Activated naive CD8-positive, alpha-beta T cell treated with anti-CD3 and anti-CD28 coated beads for 36 hours (primary cell): ENCODE measurements at places on chromosomes 1 and 21. TPM values are rescaled to one million over a fixed set of nuclear protein-coding genes. Genes with fewer than 3 reads are reported as not detected.

- H3K27me3 ChIP-seq, result no peaks in the 10 kb centered on the region
- no peak overlapping the region for H3K4me3 ChIP-seq
- H3K36me3 ChIP-seq, result peaks cover 4% of the 10 kb centered on the region
- H3K4me1 ChIP-seq, result peaks cover 3% of the 10 kb centered on the region
- no peak overlapping the region for H3K27ac ChIP-seq
These were observed 38.2 kb downstream of the CD46 start for GRCh38 chr1:207789792-207790787.

DNA sequence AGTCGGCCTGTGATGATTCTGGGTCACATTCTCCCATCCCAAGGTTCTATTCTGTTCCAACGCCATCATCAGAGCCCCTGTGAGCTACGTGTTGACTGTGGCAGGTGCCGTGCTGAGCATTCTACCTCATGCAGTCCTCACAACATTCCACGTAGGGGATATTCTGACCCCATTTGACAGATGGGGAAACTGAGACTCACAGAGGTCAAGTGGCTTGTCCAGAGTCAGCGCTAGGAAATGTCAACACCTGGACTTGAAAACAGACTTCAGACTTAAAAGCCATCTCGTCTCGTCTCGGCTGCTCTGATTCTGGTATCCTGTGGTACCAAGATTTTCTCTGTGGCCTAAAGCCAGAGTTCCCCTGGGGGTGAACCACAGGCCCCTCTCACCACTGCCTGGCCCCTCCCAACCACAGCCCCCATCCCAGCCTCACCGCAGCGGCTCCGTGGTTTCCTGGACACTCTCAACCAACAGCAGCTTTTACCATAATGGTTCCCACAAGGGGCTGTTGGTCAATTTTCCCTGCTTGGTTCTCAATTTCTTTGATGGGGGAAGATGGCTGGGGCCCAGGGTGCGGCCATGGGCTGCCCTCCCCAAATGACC is 39.6 kb downstream of the SDC3 start:
- peak overlapping the region; percentile 52 for H3K27ac ChIP-seq
- H3K4me3 ChIP-seq, result no peak overlapping the region
- no peaks in the 10 kb centered on the region for H3K36me3 ChIP-seq
- H3K4me1 ChIP-seq, result no peaks in the 10 kb centered on the region

DNA sequence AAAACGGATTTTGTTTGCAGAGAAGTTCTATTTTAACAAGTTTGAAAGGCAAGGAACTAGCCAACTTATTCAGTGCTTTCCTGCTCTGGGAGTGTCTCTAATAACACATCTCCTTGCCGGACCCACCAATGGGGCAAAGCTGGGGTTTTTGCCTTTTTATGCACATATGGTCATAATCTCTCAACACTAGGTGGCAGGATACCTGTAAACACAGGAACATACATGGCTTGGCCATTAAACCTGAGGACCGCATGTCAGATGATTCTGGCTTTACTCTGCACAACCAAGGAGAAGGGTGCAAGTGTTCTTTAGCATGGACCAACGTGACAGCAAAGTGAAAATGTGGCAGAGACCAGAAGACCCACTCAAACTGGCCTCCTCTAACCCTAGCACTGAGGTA is 4.9 kb downstream of the TMEM9 start:
- DNase-seq, result no peak
- H3K27me3 ChIP-seq, result no peaks in the 10 kb centered on the region
- peaks cover 12% of the 10 kb centered on the region for H3K4me1 ChIP-seq
- no peak overlapping the region for H3K4me3 ChIP-seq
- peaks cover 8% of the 10 kb centered on the region for H3K36me3 ChIP-seq

- H3K4me3 ChIP-seq, result no peak overlapping the region
- no peak for DNase-seq
- H3K27ac ChIP-seq, result no peak overlapping the region
- H3K27me3 ChIP-seq, result peaks cover 29% of the 10 kb centered on the region
- no peaks in the 10 kb centered on the region for H3K36me3 ChIP-seq
- H3K4me1 ChIP-seq, result peaks cover 10% of the 10 kb centered on the region
These were observed 45.6 kb upstream of the TMEM61 start for GRCh38 chr1:54934869-54935268.

DNA sequence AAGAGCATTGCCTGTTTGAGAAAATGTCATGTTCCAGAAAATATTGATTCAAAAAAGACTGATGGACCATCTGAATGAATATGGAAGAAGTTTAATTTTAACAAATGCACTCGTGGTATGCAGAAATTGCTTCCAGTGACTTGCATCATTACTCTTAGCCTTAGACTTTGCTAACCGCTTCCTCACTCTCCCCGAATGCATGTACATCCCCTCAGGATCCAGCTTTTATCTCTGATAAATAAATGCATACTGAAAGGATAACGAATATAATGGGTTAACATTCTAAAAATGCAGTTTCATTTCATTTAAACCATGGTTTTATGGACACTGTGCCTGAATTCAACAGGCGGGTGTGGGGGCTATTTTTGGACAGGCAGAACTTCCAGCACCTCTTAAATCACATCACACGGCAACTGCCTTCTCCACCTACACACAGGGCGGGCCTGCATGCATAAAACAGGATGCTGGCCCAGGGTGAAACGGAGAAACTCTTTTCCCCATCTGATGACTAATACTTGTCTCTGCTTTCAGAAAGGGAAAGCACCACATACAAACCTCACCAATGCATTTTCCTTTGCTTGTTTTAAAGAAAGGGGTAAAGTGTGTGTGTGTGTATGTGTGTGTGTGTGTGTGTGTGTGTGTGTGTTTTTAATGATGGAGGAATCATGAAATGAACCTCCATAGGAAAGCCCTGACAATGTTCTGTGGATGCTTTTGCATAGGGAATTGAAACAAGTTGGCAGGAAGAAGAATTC is 48.7 kb downstream of the SPAG17 start:
- peaks cover 6% of the 10 kb centered on the region for H3K4me1 ChIP-seq
- peak; percentile 63 for DNase-seq
- H3K27ac ChIP-seq, result no peak overlapping the region
- peaks cover 27% of the 10 kb centered on the region for H3K27me3 ChIP-seq
- H3K4me3 ChIP-seq, result no peak overlapping the region

DNA sequence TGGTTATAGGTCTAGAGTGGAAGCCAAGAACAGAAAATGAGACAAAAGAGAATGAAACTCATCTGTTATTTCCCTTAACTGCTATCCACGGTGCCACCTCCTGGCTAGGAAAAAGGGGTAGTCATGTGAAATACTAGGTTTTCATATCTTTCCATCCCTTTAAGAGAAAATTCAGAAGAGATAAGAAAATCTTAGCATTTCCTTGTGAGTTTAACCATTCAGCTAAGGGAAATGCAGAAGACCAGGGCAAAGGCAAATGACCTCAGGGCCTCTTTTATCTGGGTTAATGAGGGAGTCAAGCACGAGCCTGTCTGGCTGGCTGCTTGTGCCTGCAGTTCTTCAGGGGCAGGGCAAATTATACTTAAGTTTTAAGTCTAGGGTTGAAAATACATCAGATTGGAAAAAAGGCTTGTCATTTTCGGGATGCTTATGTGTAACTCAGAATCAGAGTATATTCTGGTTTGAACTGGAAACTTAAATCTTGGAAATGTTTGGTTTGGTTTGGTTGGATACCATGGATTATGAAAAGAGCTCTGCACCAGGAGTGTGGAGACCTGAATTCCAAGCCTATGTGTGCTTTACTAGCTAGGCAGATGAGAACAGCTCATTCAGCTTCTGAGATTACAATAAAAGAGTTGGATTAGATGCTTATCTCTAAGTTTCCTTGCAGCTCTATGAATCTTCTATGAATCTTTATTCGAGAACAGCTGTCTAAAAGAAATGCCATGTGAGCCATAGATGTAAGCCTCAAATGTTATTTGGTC is 19.9 kb downstream of the NIBAN1 start:
- H3K36me3 ChIP-seq, result no peaks in the 10 kb centered on the region
- H3K4me3 ChIP-seq, result peak overlapping the region; percentile 59
- no peak for DNase-seq
- peaks cover 15% of the 10 kb centered on the region for H3K4me1 ChIP-seq
- peaks cover 3% of the 10 kb centered on the region for H3K27me3 ChIP-seq
- H3K27ac ChIP-seq, result peak overlapping the region; percentile 74

DNA sequence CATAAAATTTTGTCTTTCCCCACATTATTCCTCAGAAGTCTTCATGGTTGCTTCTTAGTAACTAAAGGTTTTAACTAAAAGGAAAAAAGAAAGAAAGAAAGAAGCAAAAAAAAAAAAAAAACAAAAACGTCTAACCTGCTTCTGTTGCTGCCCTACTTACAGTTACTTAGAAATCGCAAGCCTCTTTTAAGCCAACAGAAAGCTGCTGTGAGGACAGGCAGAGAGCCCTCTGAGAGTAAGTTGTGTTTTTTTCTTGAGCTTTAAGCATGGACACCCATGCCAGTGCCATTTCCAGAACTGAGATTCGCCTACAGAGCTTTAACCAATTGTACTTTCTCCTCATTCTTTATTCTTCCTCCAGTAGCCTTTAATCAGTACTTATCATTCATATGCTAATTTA is 25.6 kb upstream of the RGS1 start:
- H3K4me3 ChIP-seq, result no peak overlapping the region
- peaks cover 40% of the 10 kb centered on the region for H3K4me1 ChIP-seq
- H3K27ac ChIP-seq, result peak overlapping the region; percentile 26
- no peak for DNase-seq
- H3K36me3 ChIP-seq, result no peaks in the 10 kb centered on the region

GRCh38 chr1:169620565-169620964 is 9.4 kb downstream of the SELP start:
- H3K4me3 ChIP-seq, result no peak overlapping the region
- no peaks in the 10 kb centered on the region for H3K27me3 ChIP-seq
- peaks cover 3% of the 10 kb centered on the region for H3K36me3 ChIP-seq
- H3K27ac ChIP-seq, result no peak overlapping the region
- peaks cover 32% of the 10 kb centered on the region for H3K4me1 ChIP-seq

- peaks cover 26% of the 10 kb centered on the region for H3K4me1 ChIP-seq
- H3K27me3 ChIP-seq, result peaks cover 4% of the 10 kb centered on the region
- H3K27ac ChIP-seq, result peak overlapping the region; percentile 88
- H3K4me3 ChIP-seq, result peak overlapping the region; percentile 86
These were observed 690 bp downstream of the B3GALNT2 start for GRCh38 chr1:235503403-235504121.

- H3K27me3 ChIP-seq, result peaks cover 3% of the 10 kb centered on the region
- no peak for DNase-seq
- H3K4me1 ChIP-seq, result peaks cover 29% of the 10 kb centered on the region
- H3K27ac ChIP-seq, result no peak overlapping the region
These were observed 4.4 kb upstream of the MATN1 start for GRCh38 chr1:30727824-30728223.

- peaks cover 5% of the 10 kb centered on the region for H3K27me3 ChIP-seq
- no peak overlapping the region for H3K27ac ChIP-seq
- no peak for DNase-seq
- H3K4me3 ChIP-seq, result no peak overlapping the region
These were observed 354.1 kb upstream of the C1orf87 start for GRCh38 chr1:60427701-60428100.

DNA sequence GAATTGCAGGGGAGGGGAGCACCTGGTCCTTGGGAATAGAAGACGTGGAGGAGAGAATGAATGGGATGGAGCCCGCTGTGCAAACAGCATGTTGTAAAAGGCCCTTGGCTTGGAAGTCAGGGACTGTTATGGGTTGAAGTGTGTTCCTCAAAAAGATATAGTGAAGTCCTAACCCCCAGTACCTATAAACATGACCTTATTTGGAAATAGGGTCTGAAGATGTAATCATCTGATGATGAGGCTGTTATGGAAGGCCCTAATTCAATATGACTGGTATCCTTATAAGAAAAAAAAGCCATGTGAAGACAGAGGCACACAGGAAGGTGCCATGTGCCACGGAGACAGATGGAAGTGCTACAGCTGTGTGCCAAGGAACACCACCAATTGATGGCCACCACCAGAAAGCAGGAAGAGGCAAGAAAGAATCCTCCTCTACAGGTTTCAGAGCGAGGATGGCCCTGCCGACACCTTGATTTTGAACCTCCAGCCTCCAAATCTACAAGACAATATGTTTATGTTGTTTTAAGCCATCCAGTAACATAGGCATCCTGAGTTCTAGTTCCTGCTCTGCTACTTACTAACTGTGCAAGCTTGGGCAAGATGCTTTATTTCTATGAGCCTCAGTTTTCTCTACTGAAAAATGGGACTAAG is 51.2 kb downstream of the LRRN2 start:
- no peaks in the 10 kb centered on the region for H3K36me3 ChIP-seq
- H3K4me1 ChIP-seq, result no peaks in the 10 kb centered on the region
- no peak overlapping the region for H3K4me3 ChIP-seq
- H3K27me3 ChIP-seq, result peaks cover 17% of the 10 kb centered on the region
- no peak overlapping the region for H3K27ac ChIP-seq
- no peak for DNase-seq

DNA sequence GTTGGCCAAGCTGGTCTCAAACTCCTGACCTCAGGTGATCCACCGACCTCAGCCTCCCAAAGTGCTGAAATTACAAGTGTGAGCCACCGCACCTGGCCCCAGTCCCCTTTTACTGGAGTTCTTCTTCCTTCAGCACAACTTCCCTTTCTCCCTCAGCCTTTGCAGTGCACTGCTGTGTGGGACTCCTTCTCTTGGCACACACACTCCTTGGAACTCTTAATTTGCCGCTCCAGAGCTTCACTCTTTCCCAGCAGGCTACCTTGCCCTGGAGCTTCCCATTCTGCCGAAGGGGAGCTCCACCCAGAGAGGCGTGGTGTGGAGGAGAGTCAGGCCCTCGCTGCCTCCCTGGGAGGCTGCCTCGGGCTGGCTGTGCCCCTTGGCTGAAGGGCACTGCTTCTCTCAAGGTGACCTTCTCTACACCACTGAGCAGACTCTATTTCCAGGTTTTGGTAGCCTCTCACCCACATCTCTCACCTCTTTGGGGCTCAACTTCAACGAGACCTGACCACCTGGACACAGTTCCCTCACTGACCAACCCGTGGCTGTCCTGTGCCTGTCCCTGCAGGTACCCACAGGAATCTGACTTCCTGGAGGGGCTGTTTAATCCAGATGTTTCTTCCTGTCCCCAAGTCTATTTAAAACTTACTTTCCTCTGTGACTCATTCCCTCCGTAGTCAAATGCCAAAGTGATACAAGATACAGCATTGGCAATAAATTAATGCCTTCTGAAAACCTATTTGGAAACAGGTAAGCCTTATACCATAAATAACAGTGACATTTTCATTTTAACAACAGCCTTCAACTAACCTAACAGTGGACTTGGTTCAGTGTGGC is 227.3 kb upstream of the KIAA0040 start:
- no peaks in the 10 kb centered on the region for H3K36me3 ChIP-seq
- H3K4me3 ChIP-seq, result no peak overlapping the region
- peaks cover 40% of the 10 kb centered on the region for H3K27me3 ChIP-seq
- peaks cover 7% of the 10 kb centered on the region for H3K4me1 ChIP-seq

- peaks cover 68% of the 10 kb centered on the region for H3K4me1 ChIP-seq
- H3K27ac ChIP-seq, result peak overlapping the region; percentile 56
- no peak overlapping the region for H3K4me3 ChIP-seq
- H3K36me3 ChIP-seq, result peaks cover 10% of the 10 kb centered on the region
- no peaks in the 10 kb centered on the region for H3K27me3 ChIP-seq
These were observed 61.5 kb upstream of the ATP1B1 start for GRCh38 chr1:169044971-169045370.

- DNase-seq, result no peak
- H3K36me3 ChIP-seq, result no peaks in the 10 kb centered on the region
- no peaks in the 10 kb centered on the region for H3K4me1 ChIP-seq
These were observed 164.7 kb downstream of the NPHP4 start for GRCh38 chr1:5827516-5827915.

- H3K4me3 ChIP-seq, result no peak overlapping the region
- DNase-seq, result no peak
- H3K27me3 ChIP-seq, result peaks cover 4% of the 10 kb centered on the region
- no peak overlapping the region for H3K27ac ChIP-seq
- H3K36me3 ChIP-seq, result peaks cover 10% of the 10 kb centered on the region
These were observed 28.9 kb upstream of the CLSTN1 start for GRCh38 chr1:9852410-9853248.

Gene RIPPLY3
- 0.10 TPM for total RNA-seq

Gene VWA5B1
- total RNA-seq, result 0.16 TPM

Gene PTPN14
- 1.3 TPM for total RNA-seq

Gene TPTE
- not detected for total RNA-seq

Gene LRRN2
- not detected for total RNA-seq

Gene SCMH1
- total RNA-seq, result 26.3 TPM

Gene TFAP2E
- 0.32 TPM for total RNA-seq
